ENCODE measurements at places on chromosomes 3 and 15.

DNA sequence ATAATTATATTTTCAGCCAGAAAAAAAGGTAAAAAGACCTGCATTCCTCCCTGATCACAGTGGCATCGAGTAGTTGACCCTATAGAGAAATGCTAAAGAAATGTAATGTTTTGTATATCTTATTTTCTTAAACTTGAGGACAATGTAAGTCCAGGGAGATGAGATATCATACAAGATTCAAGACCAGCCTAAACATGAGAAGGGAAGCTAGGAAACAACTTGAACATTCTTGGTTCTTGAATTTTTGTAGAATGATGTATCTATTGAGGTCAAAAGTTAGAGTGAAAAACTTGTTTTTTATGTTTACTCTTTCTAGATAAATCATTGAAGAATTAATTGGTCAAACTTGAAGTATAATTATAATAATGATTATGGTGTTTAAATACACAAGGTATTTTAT lies 497.7 kb upstream of the TBL1XR1 start:
- no peak for DNase-seq

DNA sequence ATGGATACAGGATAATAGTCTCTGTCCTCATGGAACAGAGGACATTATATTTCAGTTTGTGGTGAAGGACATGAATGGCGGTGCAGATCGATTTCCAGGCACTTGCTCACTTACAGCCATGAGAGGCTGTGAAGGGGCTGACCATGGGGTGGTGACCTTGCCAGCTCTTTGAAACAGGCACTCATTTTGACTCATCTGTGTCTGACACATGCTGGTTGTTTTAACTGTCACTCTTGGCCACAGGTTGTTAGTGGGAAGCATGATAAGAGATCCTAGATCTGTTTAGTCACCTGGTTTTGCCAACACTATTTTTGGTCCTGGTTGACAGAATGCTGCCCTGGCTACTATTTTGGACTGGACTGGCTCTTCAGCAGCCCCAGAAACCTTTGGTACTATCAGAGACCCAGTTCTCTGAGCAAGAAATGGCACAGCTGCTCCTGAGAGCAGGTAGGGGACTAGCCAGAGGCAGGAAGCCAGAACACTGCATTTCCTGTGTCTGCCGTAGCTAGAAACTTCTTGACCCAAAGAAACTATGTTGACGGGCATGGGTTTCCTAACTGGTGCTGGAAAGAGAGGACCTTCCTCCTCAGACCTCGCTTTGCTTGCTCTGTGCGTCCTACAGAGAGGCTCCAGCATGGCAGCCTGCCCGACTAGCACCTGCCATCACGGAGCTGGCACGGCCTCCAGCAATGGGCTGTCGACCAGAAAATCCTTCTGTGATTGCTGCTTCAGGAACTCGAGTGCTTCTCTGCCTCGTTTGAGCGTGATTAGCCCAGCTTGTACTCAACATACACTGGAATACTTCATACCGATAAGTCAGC lies 6.3 kb downstream of the PXYLP1 start:
- no peak for DNase-seq

GRCh38 chr15:62588938-62589670 lies 424.0 kb upstream of the C2CD4B start:
- DNase-seq = no peak

- DNase-seq = no peak
These were observed 118.8 kb upstream of the PTX3 start for GRCh38 chr3:157317895-157318294.
